NCI-H1092 (cell line): ENCODE measurements at places on chromosomes 4 and X.

DNA sequence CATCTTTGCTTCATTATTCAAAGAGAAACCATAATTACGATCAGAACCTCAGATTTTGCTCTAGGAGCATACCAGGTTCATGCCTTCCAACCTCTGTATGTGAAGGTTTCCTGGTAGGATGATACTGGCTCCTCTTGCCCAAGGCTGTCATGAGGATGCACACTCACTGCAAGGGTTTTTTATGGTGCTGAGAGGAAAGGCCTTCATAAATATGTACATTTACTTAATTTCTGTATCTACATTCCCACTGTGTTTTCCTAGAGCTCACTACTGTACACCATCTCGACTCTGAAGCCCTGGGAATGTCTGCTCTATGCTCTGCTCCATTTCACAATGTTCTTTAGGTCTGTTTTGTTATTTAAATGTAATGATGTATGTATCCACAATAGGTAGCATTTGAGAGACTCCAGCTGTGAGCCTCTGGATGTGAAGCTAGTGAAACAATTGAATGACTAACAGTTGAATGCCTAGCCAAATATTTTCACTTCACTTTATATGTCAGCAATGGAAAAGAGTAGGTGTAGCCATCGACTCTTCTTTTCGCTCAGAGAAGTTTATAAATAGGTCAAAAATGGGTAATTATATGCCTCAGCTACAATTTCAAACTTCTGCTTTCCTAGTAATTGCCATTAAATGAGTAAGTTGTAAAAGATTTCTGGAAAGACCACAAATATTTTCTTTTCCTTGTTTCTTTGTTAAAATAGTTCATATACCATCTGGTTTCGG lies 228.0 kb downstream of the PALLD start:
- DNase-seq: no peak

GRCh38 chrX:25204182-25204581 lies 188.4 kb upstream of the ARX start:
- DNase-seq: no peak

DNA sequence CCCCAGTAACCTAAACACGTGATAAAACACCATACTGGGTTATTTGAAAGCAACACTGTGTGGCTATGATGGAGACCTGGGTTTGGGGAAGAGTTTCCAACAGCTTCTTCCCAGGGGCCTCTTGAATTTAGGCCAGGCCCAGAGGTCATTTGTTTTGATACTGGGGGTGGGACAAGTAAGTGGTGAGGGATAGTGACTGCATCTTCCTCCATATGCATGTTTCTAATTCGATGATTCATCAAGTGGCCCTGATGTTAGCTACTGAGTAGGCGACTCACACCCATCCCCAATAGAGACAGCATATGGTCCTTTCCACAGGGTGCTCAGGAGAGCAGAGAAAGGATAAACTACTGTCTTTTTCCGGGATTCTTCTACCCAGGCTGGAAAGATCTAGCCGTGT lies 2.7 kb downstream of the NDP start:
- no peak for DNase-seq

DNA sequence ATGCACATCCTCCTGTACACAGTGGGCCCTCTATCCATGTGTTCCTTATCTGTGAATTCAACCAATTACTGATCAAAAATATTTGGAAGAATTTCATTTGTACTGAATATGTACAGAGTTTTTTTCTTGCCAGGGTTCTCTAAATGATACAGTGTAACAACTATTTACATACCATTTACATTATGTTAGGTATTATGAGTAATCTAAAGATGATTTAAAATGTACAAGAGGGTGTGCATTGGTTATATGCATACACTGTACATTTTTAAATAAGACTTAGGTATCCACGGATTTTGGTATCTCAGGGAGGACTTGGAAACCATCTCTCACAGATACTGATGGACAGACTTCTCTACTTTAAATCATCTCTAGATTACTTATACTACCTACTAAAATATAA lies 1333.9 kb downstream of the PCDH18 start:
- no peak for DNase-seq

- no peak for DNase-seq
Observed at GRCh38 chr4:80897537-80898303, 132.8 kb upstream of the BMP3 start.

GRCh38 chr4:23911675-23912455 lies 22.0 kb upstream of the PPARGC1A start:
- DNase-seq: no peak

DNA sequence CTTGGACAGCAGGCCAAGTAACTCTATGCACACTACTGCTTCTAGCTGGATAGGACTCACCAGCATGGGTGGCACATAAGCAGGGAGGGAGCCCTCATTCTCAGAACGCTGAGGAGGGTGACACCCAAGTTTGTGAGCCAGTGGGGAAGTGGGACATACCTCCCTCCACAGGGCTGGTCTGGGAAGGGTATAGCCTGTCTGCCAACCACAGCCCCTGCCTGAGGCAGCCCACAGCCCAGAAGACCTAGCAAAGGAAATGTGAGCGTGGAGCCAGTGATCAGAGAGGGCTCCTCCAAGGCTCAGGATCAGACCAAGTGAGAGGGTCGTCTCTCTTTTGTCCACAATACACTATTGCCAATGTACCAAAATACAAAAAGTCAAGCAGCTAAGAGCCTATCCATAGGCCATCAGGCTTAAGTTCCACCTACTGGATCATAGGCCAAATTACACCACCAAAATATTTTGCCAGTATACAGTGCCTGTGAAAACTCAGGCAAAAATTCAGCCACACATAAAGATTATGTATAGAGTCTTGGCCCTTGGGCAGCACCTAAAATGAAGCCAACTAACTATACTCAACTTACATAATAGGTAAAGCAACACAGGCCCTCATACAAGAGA lies 1203.1 kb downstream of the PCDH18 start:
- no peak for DNase-seq

DNA sequence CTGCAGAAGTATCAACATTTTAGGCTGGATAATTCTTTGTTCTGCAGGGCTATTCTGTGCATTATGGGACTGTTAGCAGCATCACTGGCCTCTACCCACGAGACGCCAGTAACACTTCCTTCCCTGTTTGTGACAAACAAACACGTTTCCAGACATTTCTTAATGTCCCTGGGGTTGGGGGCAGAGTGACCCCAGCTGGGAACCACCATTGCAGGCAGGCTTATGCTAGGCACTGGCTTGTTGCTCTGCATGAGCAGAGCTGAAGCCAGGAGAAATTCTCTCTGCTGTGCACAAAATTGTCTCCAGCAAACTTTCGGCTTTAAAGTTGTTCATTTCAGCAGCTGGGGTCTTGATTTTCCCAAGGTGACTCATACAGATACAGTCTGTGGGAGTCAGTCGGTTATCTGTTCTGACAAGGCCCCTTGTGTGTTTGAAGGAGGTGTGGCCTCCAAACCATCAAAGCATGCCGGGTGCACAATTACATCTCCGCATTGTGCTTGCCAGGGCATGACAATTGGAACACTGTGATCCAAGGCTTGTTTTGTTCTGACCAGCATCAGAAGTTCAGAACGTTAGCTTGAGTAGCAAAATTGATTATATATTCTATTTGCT lies 156.4 kb upstream of the BOD1L1 start:
- no peak for DNase-seq

DNA sequence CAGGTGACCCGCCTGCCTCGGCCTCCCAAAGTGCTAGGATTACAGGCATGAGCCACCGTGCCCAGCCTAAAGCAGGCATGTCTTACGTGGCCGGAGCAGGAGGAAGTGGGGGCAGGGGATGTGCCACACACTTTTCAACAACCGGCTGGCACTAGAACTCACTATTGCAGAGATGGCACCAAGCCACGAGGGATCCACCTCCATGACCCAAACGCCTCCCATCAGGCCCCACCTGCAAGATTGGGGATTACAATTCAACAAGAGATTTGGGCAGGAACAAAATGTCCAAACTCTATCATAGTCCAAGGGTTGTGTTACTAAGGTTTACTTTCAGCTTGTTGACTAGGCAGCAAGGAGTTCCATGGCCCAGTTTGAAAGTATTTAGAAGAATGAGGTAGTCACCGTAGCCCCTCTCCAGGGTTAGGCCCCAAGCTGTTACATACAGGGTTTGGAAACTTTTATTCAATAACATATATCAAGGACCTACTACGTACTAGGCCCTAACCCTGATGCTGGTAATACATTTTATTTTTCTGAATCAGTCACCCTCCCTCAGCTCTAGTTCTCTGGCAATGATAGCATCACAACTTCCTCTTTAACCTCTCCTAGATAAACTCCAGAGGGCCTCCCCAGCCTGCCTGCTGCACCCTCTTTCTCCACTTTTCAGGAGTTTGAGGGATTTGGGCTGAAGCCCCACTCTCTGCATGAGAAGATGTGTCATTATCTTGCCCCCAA lies 18.0 kb upstream of the TBC1D14 start:
- no peak for DNase-seq

- no peak for DNase-seq
Observed at GRCh38 chrX:139739138-139739537, 31.2 kb upstream of the MCF2 start.

- DNase-seq: no peak
Observed at GRCh38 chr4:111027526-111027925, 404.6 kb upstream of the PITX2 start.
